ENCODE measurements at places on chromosomes 4 and X.

DNA sequence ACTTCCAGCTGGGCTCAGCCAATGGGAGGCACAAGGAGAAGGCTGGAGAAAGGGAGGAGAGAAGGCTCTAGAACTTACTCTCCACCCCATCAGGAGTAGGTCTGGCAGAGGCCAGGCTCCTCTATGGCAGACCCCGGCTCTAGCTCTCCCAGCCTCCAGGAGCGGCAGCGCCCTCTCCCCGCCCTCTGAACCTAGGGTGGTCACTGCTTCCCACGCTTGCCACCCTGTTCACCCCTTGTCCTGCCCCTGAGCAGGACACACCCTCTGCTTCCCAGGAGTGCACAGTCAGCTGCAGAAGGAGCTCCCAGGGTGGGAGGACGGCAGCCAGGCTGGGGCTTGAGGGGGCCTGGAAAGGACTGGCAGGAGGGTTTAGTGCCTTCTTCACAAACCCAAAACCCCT lies 53.0 kb upstream of the CRMP1 start:
- ATAC-seq: no peak

GRCh38 chr4:90951037-90951436 lies 823.8 kb downstream of the CCSER1 start:
- ATAC-seq: peak; percentile 87

DNA sequence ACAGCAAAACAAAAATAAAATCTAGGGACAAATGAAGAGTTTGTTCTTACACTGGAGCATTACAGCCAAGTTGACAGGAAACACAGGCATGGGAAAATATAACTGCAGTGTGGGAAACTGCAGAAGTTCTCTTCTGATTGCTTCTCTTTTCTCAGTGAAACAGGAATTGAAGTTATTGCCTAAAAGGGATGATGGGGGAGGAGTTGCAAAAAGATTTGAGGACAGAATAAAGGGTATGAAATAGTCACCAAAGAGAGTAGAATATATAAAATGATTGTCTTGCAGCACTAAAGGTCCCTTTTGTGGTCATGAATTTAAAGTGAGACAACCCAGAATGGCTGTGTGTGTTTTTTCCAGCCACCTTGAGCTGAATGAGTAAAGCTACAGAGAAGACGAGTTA lies 103.7 kb downstream of the JADE1 start:
- no peak for ATAC-seq

DNA sequence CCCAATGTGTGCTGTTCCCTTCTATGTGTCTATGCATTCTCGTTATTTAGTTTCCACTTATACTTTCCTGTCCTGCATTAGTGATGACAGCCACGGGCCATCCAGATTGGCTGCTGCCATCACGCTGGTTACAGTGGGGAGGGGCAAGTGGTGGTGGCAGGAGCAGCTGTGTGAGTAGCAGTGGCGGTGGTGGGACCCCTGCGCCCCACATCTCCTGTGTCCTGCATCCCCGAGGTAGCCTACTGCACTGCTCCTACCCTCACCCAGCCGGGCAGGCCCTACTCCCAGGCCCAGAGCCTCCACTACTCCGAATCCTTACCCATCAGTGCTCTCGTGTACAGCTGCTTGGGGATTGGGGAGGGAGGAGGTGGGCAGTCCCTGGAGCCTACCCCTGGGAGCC lies 798.7 kb upstream of the AGA start:
- no peak for ATAC-seq

- no peak for ATAC-seq
These were observed 41.1 kb downstream of the REELD1 start for GRCh38 chr4:146255463-146255862.

GRCh38 chrX:102669526-102669925 lies 18.2 kb downstream of the GPRASP1 start:
- no peak for ATAC-seq

DNA sequence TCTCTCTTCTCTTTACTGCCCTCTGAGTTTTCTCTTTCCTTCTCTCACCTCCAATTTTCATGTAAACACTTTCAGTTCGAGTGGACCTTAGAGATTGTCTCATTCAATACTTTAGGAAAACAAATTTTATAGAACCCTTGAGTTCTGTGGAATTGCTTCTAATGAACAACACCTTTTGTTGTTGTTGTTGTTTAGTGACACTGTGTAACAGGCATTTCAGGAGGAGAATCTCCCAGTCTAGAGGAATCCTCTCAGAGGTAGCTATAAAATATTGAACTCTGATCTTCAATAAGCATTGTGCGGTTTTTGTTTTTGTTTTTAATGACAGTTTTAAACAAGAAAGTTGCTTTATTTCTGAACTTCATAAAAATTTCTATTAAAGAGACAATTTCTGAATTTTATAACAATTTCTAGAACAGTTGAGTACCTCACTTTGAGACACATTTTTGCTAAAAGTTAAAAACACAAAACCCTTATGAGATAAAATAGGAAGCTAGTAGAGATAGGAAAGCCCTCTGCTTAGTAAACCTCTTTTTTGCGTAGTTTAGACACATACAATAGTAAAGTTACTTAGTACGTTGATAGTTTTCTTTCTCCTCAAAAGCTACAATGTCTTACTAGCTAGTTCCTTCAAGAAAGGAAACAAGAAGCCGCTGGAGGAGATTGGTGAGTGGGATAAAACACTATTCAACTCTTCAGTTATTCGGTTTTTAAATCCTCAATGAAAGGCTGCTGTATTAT lies 38.8 kb downstream of the CLCN3 start:
- no peak for ATAC-seq
